Endothelial cell of umbilical vein (primary cell): ENCODE measurements at places on chromosomes 2 and 18. TPM values are rescaled to one million over a fixed set of nuclear protein-coding genes. Genes with fewer than 3 reads are reported as not detected.

- no peak overlapping the region for H3K4me3 ChIP-seq
- no peak overlapping the region for H3K27ac ChIP-seq
- H3K36me3 ChIP-seq, result no peaks in the 10 kb centered on the region
- DNase-seq, result no peak
- no peaks in the 10 kb centered on the region for H3K4me1 ChIP-seq
Measured at GRCh38 chr2:180374502-180375281, 367.6 kb upstream of the CWC22 start.

DNA sequence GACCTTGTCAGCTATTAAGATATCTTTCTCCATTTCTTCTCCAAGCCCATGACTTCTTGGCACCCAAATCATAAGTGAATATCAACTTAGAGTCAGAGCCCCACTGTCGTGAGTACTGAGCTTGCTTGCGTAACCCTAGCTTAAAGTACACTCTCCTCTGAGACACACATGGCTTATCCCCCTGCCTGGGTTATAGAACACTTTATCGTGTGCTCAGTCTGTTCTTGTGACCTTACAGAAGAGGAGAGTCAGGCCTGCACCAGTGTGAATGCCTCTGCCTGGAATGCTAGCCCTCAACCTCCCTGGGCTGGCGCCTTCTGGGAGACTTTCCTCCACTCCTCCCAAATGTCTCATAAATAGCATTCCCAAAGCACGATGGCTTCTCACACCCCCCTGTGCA is 79.3 kb downstream of the CEP192 start:
- H3K27me3 ChIP-seq, result no peaks in the 10 kb centered on the region
- H3K4me3 ChIP-seq, result no peak overlapping the region

DNA sequence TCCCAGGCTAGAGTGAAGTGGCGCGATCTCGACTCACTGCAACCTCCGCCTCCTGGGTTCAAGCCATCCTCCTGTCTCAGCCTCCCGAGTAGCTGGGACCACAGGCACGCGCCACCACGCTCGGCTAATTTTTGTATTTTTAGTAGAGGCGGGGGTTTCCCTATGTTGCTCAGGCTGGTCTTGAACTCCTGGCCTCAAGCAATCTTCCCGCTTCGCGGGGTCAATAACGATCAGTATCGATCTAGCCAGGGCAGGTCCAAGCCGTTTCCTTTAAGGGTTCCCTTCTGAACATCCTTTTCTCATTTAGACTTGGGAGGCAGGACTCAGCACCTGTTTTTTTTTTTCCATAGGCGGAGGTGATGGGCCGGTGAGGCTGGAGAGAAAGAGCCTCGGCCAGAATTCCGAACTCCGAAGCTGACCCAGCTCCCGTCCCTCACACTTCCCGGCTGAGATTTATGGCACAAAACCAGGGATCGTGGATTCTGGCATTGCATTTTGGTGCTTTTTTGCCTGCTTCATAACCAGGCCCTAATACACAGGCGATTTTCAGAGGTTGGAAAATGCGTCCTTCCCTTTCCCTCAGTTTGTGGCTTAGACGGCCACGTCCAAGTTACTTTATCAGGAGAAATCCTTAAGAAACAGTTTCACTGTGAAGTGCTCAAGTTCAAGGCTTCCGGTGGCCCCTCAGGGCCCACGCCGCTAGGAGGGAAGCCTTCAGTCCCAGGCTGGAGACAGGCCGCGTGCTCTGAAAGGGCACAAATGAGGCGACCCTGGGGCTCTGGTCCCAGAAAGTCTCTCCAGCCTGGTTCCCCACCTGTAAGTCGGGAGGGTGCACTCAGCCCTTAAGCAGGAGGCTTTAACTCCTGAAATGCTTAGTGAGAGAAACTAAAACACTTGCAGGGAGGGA is 998 bp upstream of the SLC66A3 start:
- peaks cover 11% of the 10 kb centered on the region for H3K4me1 ChIP-seq
- no peak for DNase-seq
- no peaks in the 10 kb centered on the region for H3K36me3 ChIP-seq
- H3K27me3 ChIP-seq, result no peaks in the 10 kb centered on the region
- H3K4me3 ChIP-seq, result peak overlapping the region; percentile 50

GRCh38 chr2:120237491-120237902 is 14.3 kb upstream of the TMEM185B start:
- no peak overlapping the region for H3K4me3 ChIP-seq
- peak; percentile 46 for DNase-seq
- no peaks in the 10 kb centered on the region for H3K27me3 ChIP-seq
- H3K4me1 ChIP-seq, result peaks cover 29% of the 10 kb centered on the region
- no peak overlapping the region for H3K27ac ChIP-seq

- H3K36me3 ChIP-seq, result no peaks in the 10 kb centered on the region
- no peaks in the 10 kb centered on the region for H3K27me3 ChIP-seq
- no peak overlapping the region for H3K4me3 ChIP-seq
- H3K4me1 ChIP-seq, result no peaks in the 10 kb centered on the region
Measured at GRCh38 chr2:228860601-228861285, 410.3 kb downstream of the PID1 start.

KHK gene
- 3.7 and 4.4 TPM in 2 replicates for total RNA-seq

OTOS gene
- not detected in 2 replicates for total RNA-seq
